ENCODE measurements at places on chromosomes 1 and 21.

DNA sequence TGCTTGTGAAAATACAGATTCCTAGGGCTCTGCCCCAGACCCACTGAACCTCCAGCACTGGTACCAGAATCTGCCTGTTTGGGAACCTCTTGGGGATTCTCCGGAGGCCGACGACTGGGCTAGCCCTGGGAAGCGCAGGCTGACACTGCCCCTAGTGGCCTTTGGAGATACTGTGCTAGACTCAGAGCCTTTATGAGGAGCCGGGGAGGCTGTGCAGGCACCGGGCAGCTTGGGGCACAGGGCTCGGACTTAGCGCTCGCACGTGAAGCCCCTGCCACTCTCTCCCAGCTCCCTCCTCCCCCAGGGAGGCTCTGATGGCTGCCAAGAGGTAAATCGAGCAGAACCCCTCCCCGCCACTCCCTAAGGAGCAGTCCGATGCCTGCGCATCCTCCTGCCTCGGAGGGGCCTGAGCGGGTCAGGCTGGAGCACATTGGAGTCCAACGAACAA lies 144.6 kb upstream of the TNR start:
- peak; percentile 43 for DNase-seq

DNA sequence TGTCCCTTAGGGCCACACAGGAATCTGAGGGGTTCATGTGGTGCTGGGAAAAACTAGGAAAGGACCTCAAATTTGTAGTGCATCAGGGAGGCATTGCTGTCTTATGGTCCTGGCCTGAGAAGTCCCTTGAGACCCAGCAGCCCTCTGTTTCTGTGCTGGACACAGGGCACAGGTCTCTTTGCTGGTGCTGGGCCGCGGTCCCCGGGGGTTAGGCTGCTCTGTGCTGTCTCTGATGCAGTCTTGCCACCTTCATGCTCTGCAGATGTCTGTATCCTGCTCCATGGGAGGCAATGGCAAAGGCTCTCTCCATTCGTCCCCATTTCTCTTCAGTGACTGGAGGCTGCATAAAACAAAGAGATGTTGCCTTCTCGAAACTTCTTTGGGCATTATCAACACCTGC lies 13.0 kb downstream of the EDARADD start:
- no peak for DNase-seq

DNA sequence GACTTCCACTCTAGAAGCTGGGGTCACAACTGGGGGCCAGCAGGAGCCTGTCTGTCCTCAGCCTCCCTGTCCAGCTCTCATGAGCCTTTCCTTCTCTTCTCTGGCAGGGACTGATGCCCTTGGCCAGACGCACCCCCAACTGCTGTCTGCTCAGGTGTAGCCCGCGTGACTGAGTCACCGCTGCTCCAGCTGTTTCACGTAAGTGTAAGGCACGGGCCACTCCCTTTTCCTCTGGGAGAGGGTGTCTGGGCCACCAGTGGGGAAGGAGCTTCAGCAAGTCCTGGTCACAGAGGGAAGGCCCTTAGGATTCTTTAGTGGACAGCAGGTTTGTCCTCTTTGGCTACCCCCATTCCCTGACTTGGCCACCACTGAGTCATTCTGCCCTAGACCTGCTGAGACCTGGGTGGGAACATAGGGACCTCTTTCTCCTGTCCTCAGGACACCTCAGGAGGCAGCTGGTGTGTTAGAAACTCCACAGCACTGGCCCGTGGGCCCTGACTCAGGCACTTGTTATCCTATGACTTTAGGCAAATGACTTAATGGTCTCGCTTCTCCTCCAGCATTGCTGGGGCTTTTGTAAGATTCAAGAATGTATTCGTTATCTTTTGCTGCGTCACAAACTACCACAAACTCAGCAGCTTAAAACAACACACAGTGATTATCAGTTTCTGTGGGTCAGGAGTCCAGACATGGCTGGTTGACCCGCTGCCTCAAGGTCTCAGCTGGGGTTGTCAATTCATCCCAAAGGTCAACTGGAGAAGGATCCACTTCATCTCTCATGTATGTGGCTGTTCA lies 64.8 kb downstream of the FAM163A start:
- no peak for DNase-seq

DNA sequence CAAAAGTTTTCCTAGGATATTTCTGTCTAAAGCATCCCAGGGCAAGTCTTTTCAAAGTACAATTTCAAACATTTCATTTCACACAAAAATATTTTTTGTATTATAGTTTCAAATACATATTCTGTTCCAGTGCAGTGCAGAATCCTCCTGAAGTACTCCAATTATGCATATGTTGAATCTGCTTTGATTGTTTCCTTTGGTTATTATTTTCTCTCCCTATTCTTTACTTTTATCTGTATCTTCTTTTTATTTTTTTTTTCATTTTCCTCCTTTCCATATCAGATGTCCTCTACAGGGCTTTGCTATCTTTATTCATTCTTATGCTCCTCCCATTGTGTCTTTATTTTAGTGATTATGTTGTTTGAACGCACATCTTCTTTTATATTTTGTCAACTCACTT lies 274.8 kb downstream of the DPYD start:
- no peak for DNase-seq

DNA sequence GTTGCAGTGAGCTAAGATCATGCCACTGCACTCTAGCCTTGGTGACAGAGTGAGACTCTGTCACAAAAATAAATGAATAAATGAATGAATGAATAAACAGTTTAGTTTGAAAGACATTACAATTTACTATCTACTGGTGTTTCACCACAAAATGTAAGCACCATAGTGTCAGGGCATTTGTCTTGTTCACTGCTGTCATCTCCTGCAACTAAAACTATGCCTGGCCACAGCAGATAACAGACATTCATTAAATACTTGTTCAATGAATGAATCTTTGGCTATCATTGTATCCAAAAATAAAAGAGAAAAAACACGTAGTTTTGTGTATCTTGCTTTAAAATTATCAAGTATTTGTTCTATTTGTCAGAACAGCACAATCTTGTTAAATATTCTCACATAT lies 32.5 kb downstream of the SASS6 start:
- no peak for DNase-seq

DNA sequence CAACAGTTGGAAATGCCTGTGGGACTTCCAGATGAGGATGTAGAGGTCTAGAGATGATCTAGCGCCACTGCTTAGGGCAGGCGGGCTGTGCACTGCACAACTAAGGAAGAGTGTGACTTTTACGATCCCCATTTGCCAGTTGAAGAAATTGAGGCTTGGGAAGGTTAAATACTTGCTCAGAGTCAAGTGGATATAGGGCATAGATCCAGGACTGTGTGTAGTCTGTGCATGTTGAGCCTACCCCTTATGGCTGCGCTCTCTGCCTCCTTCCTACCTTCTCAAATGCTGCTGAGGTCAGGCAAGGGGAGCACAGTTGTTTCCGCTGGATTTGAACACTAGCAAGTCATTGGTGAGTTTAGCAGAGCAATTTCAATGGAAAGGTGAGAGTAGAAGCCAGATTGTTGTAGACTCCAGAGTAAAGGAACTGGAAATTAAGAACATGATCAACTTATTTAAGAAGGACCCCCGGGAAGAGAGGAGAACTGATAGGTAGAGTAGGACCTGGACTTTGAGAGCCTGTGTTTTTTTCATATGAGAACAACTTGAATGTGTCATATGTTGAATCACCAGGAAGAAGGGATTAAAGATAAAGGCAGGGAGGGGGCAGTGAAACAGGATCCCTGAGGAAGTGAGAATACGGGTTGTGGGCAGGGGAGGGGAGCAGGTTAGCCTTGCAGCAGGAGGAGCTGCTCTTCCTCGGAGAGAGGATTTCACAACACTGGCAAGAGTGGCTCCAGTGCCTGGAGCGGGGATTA lies 2.7 kb downstream of the CAPN2 start:
- no peak for DNase-seq

DNA sequence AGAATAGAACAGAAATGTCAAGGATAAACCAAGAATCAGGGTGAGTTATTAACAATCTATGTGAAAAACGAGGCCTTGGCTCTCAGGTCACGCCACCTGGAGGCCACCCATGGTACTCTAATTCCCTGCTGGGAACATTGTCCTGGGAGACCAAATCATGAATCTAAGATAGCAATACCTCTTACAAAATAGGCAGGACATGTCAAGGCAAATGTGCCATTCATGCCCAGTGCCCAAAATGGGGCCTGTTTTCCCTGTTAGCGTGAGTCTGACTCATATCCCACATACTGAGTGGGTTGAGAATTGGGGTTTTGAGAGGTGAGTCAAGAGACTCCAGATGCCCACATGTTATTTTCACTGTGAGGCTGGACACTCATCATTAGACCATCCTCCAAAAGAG lies 380.8 kb downstream of the HHIPL2 start:
- DNase-seq = peak; percentile 29

- no peak for DNase-seq
Measured at GRCh38 chr1:242754125-242754524, 229.6 kb upstream of the PLD5 start.

DNA sequence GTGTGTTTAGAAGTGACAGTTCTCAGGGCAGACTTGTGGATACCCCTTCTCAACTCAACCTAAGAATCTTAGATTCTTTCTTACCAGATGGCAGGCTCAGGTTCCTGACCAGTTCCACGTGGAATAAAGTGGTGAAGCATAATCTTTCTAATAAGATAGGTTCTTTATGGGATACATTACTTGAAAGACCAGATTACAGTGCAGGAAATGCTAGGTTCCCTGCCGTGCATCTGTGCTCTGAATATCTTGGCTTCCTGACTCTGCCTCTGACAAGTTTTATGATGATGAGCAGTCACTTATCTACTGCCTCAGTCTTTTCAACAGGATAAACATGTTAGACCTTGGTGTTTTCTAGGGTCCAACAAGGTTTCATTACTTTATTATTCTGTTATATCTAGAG lies 207.9 kb upstream of the CACYBP start:
- no peak for DNase-seq

GRCh38 chr1:195113471-195113870 lies 1494.8 kb downstream of the KCNT2 start:
- DNase-seq = no peak

DNA sequence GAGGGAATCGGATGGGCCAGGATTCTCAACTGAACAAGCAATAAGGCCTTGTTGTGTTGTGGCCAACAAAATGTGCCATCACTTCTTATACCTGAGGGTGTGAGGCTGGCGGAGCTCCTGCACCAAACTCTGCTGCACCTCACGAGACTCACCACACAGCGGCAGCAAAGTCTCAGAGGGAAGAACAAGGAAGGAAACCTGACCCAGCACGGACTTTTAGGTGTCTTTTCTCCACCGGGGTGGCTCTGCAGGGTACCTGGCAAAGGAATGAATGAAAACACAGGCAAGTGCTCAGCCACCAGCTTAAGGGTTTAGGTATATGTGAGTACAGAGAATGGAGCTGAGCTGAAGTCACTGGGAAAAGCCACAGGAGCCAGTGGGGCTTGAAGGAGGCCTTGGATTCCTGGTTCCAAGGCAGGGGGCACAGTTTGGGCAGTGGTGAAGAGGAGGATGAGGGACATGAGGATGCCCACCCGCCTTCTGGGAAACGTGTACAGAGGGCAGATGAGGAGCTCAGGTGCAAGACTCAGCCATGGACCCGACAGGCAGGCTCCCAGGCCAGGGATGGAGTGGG lies 31.1 kb upstream of the HSD3B1 start:
- peak; percentile 45 for DNase-seq

DNA sequence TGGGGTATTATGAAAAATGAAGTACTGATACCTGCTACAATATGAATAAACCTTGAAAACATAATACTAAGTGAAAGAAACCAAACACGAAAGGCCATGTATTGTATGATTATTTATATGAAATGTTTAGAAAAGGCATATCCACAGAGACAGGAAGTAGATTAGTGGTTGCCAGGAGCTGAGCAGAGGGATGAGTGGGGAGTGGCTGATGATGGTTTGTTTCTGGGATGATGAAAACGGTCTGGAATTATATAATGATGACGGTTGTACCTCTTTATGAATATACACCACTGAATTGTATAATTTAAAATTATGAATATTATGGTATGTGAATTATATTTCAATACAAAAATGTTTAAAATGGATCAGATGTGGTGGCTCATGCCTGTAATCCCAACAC lies 63.8 kb upstream of the MPC2 start:
- no peak for DNase-seq

GRCh38 chr21:30962013-30962412 lies 76.3 kb downstream of the KRTAP19-8 start:
- no peak for DNase-seq

DNA sequence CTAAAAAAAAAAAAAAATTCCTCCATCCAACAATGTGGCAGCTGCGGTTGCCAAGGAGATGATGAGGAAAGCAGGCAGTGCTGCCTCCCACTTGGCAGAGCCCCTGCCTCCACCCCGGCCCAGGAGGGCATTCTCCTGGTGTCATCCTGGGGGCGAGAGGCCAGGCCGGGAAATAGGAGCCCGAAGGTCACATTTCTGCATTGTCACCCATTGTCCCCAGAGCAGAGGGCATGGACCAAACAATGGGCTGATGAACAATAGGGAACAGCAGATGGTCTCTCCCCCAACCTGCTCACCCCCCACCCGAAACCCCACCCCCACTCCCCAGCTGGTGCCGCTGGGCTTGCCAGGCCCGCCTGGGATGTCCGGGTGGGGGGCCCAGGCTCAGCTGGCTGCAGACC lies 37.3 kb downstream of the CAMK2N1 start:
- no peak for DNase-seq

GRCh38 chr1:29934255-29934772 lies 698.0 kb downstream of the PTPRU start:
- DNase-seq = no peak

DNA sequence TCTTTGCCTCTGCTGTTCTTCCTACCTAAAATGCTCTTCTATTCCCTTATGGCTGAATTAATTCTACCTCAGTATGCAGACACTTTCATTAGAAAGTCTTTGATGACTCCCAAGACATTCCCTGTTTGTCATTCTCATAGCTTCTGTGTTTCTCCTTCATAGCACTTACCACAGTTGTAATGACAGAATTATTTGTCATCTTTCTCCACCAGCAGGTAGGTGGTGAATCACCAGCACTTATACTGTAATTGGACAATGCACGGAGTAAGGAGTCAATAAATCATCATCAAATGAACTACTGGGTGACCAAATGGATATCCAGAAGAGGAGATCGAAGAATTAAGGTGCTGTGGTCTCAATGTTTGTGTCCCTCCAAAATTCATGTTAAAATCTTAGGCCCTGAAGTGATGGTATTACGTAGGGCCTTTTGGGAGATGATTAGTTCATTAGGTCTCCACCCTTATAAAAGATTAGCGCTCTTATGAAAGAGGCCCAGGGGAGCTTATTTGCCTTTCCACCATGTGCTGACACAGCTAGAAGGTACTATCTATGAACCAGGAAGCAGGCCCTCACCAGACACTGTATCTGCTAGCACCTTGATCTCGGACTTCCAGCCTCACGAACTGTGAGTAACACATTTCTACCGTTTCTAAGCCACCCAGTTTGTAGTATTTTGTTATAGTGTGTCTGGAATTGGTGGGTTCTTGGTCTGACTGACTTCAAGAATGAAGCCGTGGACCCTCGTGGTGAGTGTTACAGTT lies 2.4 kb upstream of the CCT8 start:
- no peak for DNase-seq
